Kidney (tissue), 22 donors: ENCODE measurements at places on chromosomes 6 and 20.
A peak's percentile ranks its signal among the peaks of the same experiment; 100 is the strongest.

DNA sequence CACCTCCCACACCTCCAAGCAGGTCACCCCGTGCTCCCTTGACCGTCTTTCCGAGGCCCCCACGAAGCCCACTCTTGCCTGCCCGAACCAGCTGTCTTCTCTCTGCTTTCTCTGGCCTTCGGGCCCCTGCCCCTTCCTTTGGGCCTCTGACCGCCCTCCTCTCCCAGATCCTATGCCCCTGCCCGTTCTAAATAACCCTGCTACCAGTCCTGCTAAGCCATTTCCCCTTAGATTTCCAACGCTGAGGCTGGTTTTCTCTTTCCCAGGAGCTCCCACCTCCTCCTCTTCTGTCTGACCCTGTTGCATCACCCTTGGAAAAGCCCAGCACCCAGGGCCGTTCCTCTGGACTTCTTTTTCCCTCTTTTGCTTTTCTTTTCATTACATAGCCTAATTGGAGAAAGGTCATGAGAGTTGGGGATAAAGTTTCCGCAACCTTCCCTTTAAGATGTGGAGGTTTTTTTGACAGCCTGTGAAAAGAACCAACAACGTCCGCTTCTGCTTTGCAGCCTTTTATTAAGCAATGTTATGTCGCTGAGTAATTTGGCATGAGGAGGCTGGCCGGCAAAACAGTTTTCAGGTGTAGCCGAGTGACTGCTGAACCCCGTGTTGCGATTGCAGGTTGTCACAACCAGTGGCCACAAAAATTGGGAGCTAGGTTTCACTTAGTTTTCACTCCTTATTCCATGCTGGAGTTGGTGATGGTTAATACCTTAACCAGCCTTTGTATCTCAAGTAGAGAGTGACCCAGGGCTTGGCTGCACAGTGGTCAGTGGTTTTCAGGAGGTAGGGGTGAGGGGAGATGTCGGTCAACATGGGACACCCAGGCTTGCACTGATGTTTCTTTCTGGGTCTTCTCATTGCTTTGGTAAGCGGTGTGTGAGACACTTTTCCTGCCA, 970 bp downstream of the BLTP3A start:
- DNase-seq = peak; percentile 64

DNA sequence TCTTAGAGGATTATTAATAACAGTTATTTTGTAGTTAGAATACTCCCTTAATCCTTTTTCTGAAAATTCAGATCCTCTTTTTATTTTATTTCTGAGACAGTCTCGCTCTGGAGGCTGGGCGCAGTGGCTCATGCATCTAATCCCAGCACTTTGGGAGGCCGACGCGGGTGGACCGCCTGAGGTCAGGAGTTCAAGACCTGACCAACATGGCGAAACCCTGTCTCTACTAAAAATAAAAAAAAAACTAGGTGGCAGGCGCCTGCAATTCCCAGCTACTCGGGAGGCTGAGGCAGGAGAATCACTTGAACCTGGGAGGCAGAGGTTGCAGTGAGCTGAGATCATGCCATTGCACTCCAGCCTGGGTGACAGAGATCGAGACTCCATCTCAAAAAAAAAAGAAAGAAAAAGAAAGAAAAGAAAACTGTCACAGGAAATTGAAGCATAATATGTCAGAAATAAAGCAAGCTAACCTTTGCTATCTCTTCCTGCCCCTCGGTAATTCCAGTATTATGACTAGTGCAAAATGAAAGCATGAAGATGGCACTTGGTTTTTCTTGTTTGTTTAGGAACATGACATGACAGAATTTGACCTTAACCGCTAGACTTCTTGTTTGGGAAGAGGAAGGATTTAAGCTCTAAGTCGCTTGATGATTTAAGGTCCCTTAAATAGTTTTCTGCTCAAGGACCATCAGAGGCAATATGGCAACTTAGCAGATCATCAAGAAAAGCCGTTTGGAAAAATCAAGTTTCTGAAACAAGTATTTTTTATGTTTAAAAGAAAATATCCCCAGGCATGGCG, 1.8 kb upstream of the RBM39 start:
- no peak for DNase-seq

DNA sequence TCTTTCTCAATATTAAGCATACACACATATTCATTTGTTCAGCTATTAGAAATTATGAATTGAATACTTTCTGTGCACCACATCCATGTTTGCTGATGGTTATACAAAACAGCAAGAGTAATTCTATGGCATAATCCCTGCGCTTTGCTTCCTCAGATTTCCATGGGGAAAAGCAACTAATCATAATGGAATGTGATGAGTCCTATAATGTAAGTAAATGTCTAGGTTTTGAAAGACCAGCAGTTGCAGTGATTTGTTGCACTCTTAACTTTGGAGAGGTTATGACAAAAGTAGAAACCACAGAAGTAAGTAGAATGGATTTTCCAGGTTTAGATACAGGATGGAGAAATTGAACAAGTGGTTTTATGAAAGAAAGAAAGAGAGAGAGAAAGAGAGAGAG, 652.1 kb downstream of the CBLN4 start:
- DNase-seq = no peak

GRCh38 chr20:3082955-3083952, 1.3 kb downstream of the AVP start:
- no peak for DNase-seq

DNA sequence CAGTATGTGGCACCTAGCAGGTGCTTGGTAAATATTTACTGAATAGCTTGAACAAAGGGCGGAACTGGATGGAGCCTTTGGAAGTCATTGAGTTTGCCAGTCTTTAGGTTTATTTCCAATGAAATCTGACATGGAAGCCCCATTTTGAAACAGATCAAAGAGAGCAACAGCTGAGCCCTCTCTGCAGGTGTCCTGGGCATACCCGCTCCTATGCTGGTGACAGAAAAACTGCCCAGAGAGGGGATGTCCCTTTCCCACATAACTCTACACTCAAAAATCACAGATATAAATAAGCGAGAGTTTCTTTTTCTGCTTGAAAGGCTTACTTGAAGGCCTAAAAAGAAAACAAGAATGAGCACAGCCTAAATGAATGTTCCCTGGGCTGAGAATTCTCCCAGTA, 53.0 kb upstream of the RALY start:
- no peak for DNase-seq

- no peak for DNase-seq
Observed at GRCh38 chr6:39068391-39068790, 19.8 kb downstream of the GLP1R start.

- DNase-seq = no peak
Observed at GRCh38 chr6:128078276-128078675, 177.4 kb upstream of the THEMIS start.

DNA sequence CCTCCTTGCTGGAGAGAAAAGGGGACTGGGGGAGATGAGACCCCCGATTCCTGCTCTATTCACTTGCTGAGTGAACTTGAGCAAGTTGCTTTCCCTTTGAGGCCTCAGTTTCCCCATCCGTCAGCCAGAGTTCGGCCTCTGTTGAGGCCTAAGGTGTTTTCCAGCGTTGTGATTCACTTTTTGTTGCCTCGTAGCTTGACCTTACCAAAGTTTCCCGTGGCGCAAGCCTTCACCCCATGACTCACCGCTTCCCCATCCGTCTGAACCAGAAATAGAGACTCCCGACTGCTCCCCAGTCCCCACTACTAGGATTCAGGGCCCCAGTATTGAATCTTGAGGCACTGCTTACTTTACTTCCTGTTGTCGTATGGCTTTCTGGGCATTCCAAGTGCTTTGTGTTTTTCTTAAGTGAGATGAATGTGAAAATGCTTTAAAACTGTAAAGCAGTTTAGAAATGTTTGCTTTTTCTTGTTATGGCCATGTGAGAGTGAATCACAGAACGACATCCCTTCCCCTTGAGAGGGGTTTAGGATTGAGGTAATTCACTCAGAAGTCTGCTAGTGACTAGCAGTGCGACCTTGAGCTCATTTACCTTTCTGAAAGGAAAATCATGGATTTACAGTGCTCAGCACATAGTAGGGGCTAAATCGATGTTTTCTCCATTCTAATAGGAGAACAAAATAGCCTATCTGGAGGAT, 1.2 kb downstream of the CHMP4B start:
- DNase-seq = peak; percentile 41

DNA sequence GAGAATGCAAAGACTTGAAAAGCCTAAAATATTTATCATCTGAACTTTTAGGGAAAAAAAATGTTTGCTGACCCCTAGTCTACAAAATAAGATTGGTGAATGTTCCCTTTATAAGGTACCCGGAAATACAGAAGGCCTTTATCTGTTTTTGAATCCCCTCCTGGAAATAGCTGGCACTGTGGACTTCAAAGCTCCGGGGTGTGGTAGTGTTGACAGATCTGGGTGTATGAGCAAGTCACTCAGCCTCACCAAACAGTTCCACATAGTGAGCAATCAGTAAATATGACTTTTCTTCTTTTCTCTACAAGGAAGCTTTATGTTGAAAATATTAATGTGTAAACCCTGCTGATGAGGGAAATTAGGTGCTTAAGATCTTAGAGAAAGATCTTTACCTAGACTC, 29.2 kb upstream of the HTR1B start:
- DNase-seq = no peak

- DNase-seq = peak; percentile 11
Observed at GRCh38 chr6:159790956-159791598, 810 bp downstream of the MRPL18 start.

- peak; percentile 82 for DNase-seq
Observed at GRCh38 chr6:112501705-112502104, 154.6 kb downstream of the RFPL4B start.

DNA sequence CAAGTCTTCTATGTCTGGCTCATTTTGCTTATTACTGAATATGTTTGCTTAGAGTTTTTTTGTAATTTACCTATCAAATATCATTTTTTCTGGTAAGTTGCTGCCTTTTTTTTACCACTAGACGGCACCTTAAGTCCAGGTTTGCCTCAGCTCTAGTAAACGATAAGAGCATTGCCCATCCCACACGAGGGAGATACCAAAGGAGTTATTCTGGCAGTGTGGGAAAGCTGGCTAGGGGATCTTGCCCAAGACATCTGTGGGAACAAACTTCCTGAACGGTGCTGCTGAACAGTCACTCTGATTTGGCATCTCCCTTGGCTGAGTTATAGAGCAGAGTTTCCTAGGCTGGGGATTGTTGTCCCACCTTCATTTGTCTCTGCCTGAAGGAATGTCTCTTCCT, 306.4 kb downstream of the COL12A1 start:
- DNase-seq = no peak

DNA sequence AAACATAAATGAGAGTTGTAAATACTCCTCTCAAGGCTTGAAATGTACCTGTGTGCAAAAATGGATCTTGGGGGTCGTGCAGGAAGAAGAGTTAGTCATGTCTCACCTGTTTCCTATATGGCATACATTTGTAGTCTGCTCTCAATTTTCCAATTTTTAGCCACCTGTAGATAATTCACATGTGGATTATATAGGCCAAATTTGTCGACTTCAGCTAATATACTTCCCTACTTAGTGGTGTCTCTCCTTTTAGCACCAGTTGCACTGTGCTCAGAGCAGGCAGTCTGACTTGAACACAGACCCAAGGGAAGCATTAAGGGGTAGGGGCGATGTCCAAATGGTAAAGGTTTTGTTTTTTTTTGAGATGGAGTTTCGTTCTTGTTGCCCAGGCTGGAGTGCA, 1.9 kb downstream of the RBM24 start:
- no peak for DNase-seq

- DNase-seq = peak; percentile 58
Observed at GRCh38 chr20:51447097-51447764, 95.3 kb downstream of the NFATC2 start.

GRCh38 chr6:36241728-36242127, 28.1 kb upstream of the PNPLA1 start:
- DNase-seq = no peak

- no peak for DNase-seq
Observed at GRCh38 chr20:1627200-1627550, 7.4 kb upstream of the SIRPB1 start.

- DNase-seq = peak; percentile 46
Observed at GRCh38 chr6:161498359-161498758, 224.5 kb upstream of the AGPAT4 start.

DNA sequence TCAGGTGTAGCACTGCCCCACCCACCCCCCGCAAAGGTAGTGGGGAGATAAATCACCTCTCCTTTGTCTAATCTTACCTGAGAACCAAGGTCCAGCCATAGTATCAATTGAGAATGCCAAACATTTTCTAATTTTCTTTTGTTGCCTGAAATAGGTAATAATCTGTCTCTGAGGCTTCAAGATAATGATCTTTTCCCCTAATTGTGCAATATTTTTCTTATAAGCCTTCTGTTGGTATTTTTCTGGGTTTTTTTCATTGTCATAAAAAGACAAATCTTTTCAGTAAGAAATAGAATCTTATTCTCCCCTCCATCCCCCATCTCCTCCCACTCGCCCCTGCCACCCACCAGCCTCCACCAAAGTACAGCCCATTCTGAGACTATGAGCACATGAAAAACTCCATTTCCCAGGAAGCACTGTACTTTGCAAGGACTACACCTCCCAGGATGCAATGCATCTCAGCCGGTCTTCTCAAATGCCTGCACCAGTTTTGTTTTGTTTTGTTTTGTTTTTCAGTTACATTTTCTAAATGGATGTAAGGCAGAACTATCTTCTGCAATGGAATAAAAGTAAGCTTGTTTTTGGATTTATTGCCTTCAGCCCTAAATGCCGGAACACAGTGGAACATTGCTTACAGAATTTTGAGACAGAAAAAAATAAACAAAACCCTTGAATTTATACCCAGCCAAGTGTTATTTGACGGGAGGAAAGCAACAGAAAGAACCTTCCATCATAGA, 268.0 kb downstream of the TFAP2A start:
- DNase-seq = peak; percentile 51

DNA sequence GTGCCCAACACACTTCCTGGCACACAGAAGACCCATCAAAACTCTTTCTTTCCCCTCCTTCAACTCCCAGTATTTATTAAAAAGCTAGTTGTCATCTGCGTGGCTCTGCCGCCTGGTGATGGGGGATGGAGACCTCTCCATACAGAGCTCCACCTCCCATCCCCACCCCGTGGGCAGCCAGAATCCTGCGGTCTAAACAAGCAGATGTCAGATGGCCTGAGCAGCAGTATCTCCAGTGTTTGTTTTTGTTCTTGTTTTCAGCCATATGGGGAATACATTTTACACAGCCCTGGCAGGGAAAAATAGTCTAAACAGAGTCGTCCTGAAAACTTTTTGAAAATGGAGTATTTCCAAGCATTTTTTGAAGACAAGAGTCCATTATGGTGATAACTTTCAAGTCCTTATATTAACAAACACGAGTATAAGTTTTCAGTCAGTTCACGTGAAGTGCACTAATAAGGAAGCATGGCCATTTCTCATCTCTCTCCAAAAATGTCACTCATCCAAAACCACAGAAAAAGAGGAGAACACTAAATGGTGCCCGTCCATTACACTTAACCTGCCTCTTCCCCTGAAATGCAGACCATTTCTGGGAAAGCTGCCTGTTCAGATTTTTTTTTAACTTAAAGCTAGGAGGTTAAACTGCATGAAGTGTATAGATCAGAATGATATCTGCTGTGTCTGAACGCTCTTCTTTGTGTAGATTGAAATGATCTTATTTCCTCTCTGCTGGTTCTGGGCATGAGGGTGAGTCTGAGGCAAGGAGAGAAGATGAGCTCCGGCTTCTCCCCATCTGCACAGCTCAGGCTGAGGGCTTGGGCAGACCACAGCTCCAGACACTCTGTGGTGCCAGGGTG, 91.0 kb downstream of the TCP11 start:
- no peak for DNase-seq
